ENCODE measurements at places on chromosomes 5 and 9. TPM values are rescaled to one million over a fixed set of nuclear protein-coding genes. Genes with fewer than 3 reads are reported as not detected.

The TTC23L gene
- under 0.01 TPM for total RNA-seq

The TENT4A gene
- 17.2 TPM for total RNA-seq

The TNC gene
- total RNA-seq: 85.3 TPM

The UAP1L1 gene
- 34.7 TPM for total RNA-seq

The INSL6 gene
- not detected for total RNA-seq

The PCDHGC5 gene
- total RNA-seq: 8.1 TPM

The CCNI2 gene
- not detected for total RNA-seq

The NIPAL4 gene
- total RNA-seq: not detected

The CSF1R gene
- total RNA-seq: under 0.01 TPM

The ISCA1 gene
- total RNA-seq: 22.8 TPM

The ARID3C gene
- total RNA-seq: not detected

The STKLD1 gene
- 1.2 TPM for total RNA-seq

The SLC36A2 gene
- not detected for total RNA-seq

The DBH gene
- not detected for total RNA-seq

Data from smooth muscle cell of trachea (primary cell).